ENCODE measurements at places on chromosomes 12 and 14.

GRCh38 chr12:123105211-123105826, 45.6 kb downstream of the PITPNM2 start:
- no peak for DNase-seq

GRCh38 chr12:123614531-123614930, 12.6 kb downstream of the DDX55 start:
- DNase-seq, result no peak

GRCh38 chr12:27284751-27285150, 40.7 kb downstream of the STK38L start:
- no peak for DNase-seq

GRCh38 chr12:32868885-32869284, 27.7 kb downstream of the PKP2 start:
- no peak for DNase-seq

- no peak for DNase-seq
Measured at GRCh38 chr12:76041406-76041805, 9.8 kb upstream of the PHLDA1 start.

- peak; percentile 62 for DNase-seq
Measured at GRCh38 chr12:94706250-94706661, 55.9 kb upstream of the TMCC3 start.

GRCh38 chr12:127162902-127163301, 1104.1 kb upstream of the TMEM132C start:
- peak; percentile 10 for DNase-seq

GRCh38 chr12:31797230-31797872, 68.5 kb upstream of the AMN1 start:
- no peak for DNase-seq

DNA sequence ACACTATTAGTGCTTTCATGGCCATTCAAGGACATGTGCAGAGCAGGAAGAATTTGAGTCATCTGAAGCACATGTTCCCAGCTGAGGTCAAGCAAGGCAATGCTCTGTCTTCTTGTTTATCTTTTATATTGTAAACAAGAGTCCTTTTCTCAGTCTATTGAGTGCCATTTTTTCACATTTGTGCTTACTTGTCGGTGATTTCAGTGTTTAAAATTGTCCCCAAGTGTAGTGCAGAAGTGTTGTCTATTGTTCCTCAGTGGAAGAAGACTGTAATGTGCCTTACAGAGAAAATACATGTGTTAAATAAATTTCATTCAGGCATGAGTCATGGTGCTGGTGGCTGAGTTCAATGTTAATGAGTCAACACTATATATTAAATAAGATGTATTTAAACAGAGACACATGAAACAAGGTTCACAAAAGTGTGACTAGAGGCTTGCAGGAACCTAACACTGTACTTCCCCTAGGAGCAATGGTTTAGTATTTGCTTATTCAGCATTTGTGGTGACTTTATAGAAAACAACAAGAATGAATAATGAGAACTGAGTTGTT, 391.1 kb downstream of the LRIG3 start:
- no peak for DNase-seq

- no peak for DNase-seq
Measured at GRCh38 chr12:100557357-100557756, 16.1 kb upstream of the GAS2L3 start.

DNA sequence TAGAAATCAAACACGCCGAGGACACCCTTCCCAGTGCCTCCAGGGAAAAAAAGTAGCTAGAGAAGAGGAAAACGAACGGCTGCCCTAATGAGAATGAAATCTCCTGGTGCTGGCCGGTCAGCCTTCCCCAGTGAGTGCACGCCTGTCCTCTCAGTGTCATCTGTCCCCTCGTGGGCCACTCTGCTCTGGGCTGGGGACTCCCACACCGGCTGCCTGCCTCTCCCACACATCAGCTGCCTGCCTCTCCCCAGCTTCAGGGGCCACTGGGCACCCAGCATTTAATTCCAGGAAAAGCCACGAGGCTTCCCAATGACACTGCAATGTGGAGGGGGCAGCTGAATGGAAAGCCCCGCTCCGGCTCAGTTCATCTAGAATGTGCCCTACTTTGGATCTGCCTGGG, 59.0 kb downstream of the CCDC85C start:
- DNase-seq, result no peak

DNA sequence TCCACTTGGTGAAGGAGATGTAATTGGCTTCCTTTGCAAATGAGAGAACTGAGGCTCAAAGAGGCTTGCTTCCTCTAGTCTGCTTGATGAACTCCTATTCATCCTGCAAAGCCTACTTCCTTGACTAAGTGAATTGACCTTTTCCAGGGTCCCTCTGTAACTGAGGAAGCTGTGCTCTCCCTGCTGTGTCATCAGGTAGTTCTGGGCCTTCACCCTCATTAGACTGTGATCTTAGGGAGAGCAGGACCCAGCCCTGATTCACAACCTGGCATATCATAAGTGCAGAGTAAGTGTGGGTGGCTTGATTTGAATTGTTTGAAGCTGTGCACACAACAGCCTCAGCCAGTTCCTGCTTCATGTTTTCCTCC, 16.3 kb downstream of the ASB2 start:
- no peak for DNase-seq

DNA sequence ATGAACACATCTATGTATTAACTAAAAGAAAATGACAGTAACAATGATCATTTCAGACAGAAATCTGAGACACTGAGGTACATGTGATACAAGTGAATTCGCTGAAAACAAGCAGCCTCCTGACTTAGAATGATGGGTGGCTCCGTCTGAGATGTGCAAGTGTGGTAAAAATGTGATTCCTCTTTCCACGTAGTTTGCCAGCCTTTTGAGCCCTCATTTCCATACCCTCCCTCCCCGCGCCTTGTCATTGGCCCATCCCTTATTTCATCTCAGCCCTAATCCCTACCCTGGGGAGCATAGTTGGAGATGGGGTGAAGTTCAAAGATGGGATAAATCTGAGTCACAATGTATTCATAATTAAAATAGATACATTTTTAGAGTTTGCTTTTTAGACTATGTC, 107.8 kb downstream of the BMP4 start:
- no peak for DNase-seq

DNA sequence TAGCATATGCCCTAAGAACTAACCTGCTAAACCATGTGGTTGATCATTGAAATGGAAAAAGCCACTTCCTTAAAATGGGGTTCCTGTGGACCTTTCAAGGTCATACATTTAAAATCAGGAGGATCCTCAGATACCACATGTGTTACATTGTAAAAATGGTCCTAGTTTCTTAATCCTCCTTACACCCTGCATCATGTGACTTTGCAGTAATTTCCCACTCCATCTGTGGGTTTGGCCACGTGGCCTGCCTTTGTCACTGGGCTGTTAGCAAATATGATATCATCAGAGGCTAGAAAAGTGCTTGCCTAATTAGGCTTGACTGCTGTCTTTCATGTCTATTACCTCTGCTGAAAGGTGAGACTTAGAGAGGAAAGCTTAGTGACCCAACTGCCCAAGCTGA, 70.7 kb downstream of the CMKLR1 start:
- peak; percentile 87 for DNase-seq

DNA sequence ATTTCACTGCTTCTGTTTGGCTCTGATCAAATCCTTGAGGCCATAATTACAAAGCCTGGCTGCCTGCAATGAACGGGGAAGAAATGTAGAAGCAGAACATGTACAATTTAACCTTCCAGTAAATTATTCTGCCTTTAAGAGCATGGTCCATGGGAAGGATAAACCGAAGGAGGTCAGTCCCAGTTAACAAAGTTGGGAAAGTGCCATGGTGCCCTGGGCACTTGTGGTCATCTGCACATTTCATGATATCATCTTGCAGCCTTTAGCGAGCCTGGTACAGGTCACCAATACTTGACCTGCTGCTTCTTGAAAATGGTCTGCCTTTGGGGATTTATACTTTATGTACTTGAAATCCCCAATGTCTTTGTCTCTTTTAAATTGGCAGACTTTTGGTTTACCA, 175.9 kb upstream of the KITLG start:
- DNase-seq, result no peak

DNA sequence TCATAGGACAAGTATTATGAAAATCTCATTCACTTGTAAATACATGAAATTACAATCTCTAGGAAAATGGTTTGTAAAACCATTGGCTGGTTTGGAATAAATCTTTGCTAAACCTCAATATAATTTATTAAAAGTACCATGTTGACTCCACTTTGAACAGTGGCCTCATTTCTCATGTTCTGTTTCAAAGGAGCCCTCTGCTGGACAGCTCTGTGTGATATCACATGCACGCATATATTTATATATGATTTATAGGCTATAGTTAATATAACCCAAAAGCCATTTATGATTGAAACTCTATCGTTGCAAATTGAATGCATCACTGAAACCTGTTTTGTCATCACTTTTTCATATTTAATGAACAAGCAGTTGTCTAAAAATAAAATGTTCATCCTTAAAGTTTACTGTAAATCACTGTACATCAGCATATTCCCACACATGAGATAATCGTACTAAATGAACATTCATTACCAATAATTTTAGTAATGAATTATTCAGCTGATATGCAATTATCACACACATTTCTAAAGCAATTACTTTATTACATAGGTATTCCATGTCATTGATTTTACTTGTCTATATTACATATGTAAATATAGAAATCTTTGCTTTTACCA, 493.8 kb downstream of the NPAS3 start:
- DNase-seq, result peak; percentile 32

DNA sequence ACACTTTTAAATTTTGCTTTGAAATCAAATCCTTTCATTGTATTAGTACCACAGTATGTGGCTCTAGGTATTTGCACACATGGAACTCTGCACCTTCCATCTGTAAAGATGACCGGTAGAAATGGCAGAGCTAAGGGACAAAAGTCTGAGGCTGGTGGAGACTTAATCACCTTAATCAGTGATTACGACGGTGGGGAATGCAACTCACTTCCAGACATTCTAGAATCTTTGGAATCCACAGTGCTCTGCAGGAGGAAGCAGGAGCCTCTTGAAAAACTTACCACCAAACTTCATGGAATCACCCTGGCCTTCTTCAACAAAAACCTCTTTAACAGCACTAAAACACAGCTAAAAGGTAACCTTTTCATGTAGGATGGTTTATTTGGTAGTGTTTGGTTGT, 3.9 kb upstream of the DACT1 start:
- DNase-seq, result no peak

GRCh38 chr12:120199025-120199424, 1.9 kb downstream of the RPLP0 start:
- no peak for DNase-seq

GRCh38 chr12:19597167-19598026, 158.1 kb downstream of the AEBP2 start:
- no peak for DNase-seq

DNA sequence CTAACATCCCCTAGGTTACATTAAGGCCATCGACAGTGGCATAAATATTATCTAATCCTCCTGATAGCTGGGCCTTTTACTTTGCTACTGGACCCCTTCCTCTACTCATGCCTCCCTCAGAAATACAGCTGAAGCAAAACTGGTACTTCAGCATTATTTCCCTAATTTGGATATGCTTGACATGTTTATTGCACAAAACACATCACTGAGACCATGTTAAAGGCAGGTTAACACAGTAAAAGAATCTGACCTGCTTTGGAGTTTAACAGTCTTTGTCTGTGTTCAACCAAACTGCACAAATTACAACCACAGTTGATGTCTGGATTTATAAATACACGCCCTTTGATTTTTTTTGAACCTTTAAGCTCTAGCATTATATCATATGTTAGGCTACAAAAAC, 156.6 kb downstream of the FOXA1 start:
- DNase-seq, result no peak

DNA sequence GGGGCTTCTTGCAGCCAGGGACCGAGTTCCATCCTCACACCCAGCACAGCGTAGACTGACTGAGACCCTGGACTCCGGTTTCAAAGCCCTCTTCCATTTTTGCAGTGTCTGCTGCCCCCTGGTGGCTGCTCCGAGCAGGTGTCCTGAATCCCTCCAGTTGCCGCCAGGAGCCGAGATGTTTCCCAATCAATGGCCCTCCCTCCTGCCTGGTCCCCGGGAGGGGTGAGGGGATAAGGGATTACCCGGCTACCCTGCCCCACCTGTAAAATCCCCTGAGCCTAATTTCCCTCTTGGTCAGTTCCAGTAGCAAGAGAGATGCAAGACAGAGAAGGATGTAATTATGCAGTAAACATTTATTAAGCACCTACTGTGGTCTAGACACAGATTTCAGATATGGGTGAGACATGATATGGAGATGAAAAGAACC, 55.0 kb downstream of the PHETA1 start:
- peak; percentile 71 for DNase-seq

DNA sequence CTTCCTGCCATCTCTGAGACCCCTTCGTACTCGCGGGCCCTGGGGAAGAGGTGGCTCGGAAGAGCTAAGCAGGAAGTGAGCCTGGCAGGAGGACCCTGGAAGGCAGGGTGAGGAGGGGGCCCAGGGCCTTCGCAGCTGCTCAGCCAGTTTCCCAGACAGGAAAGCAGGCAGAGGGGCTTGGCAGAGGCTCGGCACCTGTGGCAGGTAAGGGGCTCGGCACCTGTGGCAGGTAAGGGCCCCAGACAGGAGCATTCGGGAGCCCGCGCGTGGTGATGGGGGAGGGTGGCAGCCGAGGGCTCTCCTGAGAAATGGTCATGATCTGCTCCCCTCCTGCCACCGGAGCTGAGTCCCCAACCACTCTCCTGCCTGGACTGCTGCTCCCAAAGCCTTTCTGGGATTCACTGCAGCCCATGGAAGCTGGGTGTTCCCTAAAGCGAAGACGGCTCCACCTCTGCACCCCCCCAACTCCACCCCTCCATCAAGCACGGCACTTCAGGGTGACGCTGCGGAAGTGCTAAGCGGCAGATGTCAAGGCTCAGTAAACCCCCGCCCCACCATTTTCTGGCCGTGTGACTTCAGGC, 63.2 kb downstream of the PRIMA1 start:
- DNase-seq, result no peak

DNA sequence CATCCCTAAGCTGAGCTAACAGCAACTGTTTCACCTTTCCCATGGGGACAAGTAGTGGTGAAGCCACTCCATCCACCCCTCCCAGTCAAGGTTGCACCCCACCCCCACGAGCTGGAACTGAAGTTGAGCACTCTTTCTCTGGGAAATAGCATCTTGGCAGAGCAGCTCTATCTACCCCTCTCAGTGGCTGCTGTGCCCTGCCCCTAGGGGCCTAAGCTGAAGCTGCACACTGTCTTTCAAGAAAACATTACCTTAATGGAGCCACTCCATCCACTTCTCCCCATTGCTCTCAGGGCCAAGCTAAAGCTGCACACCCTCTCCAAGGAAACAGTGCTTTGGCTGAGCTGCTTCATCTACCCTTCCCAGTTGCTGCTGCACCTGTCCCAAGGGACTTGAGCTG, 170.6 kb upstream of the CCDC196 start:
- DNase-seq, result no peak

DNA sequence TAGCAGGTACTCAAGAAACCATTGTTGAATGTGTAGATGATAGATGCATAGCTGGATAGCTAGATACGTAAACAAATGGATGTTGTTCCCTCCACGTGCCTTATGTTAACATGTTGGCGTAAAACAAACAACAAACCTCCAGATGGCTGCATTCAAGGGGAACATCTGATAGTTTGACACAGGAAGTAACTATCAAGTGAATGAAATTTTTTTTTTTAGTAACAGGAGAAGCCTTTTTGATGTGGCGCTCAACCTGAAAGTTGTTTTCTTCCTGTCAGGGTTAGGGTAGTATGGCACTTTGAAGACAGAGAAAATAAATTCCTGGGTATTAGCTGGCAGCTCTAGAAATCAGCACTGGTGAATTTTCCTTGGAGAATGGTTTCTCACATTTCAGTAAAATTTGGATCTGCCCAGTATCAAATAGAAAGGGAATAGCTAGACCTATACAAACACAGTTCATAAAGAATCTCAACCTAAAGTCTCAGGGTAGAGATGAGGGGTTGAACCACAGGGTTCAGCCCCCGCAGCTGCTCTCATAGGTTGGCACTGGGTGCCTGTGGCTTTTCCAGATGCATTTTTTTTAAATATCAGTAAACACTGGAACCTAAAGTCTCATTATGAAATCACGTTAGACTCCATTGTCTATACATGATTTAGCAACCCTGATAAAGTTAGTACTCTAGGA, 18.8 kb upstream of the RAP1B start:
- no peak for DNase-seq
